ENCODE measurements at places on chromosomes 12 and 14.

GRCh38 chr14:61511558-61511948 is 183.8 kb upstream of the HIF1A start:
- no peak for DNase-seq

GRCh38 chr14:60161196-60162107 is 3.7 kb downstream of the DHRS7 start:
- DNase-seq, result peak; percentile 45

DNA sequence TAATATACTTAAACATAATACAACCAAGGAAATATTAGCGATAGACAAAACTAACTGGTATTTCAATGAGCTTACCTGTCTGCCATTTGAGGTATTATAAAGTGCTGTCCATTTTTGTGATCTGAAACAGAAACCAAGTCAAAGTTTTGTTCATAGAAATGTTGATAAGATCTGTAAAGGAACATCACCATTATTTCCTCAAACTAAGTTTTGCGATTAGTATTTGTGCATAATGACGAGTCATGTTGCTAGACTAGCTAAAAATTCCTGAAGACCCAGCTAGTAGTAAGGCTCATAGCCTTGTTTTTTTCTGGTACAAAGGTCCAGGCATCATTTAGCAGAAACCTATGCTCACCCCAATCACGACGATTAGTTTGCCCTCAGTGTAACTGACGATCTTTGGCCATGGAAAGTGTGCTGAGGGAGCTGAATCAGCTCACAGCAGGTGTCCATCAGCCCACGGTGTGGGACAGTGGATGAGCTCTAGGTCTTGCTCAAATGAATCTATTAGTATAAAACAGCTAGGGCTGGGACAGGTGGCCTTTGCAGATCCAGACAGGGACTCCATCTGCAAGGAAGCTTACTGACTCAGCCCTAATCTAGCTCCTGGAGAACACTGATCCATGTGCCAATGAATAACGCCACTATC is 28.7 kb downstream of the GIT2 start:
- no peak for DNase-seq

DNA sequence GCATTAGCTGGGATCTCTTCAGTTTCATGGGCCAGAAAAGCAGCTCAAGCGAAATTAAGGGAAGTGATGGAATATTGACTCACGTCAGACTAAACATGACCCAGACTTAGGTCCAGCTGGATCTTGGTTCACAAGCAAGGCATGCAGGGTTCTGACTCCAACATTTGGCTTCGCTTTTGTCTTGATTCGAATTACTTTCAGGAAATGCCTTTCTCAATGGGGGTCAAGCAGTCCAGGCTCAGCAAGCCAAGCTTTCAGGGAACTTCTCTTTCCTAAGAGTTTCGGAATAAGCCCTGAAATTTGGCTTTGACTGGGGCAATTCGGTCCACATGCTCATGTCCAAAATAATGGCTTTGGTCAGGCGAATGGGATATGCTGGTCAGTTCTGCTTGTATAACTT is 678.7 kb upstream of the TMEM132C start:
- DNase-seq, result no peak

DNA sequence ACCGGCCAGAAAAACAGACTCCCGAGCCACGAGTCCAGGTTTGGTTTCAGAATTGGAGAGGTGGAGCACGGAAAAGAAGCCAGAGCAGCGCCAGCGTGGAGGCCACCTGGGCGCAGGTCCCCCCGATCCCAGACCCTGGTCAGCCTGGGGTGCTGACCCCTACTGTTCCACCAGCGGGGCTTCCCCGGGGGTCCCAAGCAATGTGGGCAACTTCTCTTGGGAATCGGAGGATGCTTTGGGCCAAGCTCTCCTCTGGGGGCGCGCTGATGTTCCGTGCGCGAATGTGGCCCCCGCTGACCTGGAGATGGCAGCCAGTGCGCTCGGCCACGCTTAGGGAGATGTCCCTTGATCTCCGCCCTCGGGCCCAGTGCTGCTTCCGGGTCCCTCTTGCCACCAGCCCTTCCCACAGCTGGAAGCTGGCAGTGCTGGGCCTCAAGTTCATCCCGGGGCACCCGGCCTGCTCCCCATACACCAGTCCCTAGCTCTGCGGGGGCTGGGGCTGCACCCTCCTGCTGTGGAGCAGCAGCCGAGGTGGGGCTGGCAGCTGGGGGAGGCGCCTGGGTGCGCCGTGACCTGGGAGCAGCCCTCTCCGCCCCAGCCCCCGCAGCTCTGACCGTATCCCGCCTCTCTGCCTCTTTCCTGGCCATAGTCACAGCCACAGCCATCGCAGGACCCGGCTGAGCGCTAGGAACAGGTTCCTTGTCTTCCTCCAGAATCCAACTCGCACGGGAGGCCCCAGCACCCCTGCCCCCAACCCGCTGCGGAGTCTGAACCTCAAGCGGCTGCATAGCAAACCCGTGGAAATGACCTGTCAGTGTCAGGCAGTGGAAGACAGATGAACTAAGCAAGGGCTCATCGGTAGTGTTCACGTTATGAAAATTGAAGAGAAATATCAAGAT is 91.2 kb downstream of the RCOR1 start:
- DNase-seq, result no peak

GRCh38 chr14:53695692-53696214 is 260.9 kb downstream of the BMP4 start:
- no peak for DNase-seq

All from NCI-H1694 treated with DMSO at 0.1 percent for 48 hours (cell line).